Camera-type eye (tissue), 1 donor: ENCODE measurements at places on chromosomes 1 and 21. TPM values are rescaled to one million over a fixed set of nuclear protein-coding genes. Genes with fewer than 3 reads are reported as not detected.

Gene OR2L3
- total RNA-seq, result 0.33 TPM

Gene KIF21B
- total RNA-seq, result 76.3 TPM

Gene UROD
- total RNA-seq, result 56.0 TPM

Gene SPRR1A
- not detected for total RNA-seq

Gene MTOR
- total RNA-seq, result 64.4 TPM

Gene PROK1
- total RNA-seq, result not detected

Gene C1orf74
- 2.6 TPM for total RNA-seq

Gene CHI3L2
- total RNA-seq, result not detected

Gene SERPINC1
- total RNA-seq, result not detected

Gene LIN28A
- total RNA-seq, result not detected

Gene AGT
- total RNA-seq, result 4.8 TPM

Gene TFF2
- total RNA-seq, result not detected

Gene KRTAP21-2
- total RNA-seq, result not detected

Gene DNALI1
- total RNA-seq, result 10.0 TPM

Gene DPT
- total RNA-seq, result 54.1 TPM

Gene RBP7
- total RNA-seq, result 2.6 TPM

Gene RGS8
- total RNA-seq, result 160 TPM

Gene ORC1
- 3.1 TPM for total RNA-seq

Gene SLC16A4
- total RNA-seq, result 13.6 TPM

Gene HPCAL4
- 5.7 TPM for total RNA-seq

Gene PRRX1
- total RNA-seq, result 100 TPM

Gene RPE65
- 37.7 TPM for total RNA-seq

Gene HES5
- total RNA-seq, result 65.1 TPM

Gene DIO1
- total RNA-seq, result not detected

Gene TSTD1
- 29.7 TPM for total RNA-seq

Gene TTC39A
- 5.2 TPM for total RNA-seq

Gene KCNH1
- 2.4 TPM for total RNA-seq

Gene MIXL1
- total RNA-seq, result not detected

Gene LTN1
- 74.9 TPM for total RNA-seq

Gene PYHIN1
- total RNA-seq, result not detected

Gene FNBP1L
- total RNA-seq, result 133 TPM

Gene MYOG
- 19.8 TPM for total RNA-seq

Gene LRP8
- 52.0 TPM for total RNA-seq

Gene RGL1
- total RNA-seq, result 58.3 TPM
